ENCODE measurements at places on chromosomes 7 and 10.
A peak's percentile ranks its signal among the peaks of the same experiment; 100 is the strongest.

GRCh38 chr7:41744161-41744560 is 41.3 kb upstream of the INHBA start:
- DNase-seq, result no peak

GRCh38 chr10:80132299-80133139 is at the start of gene PLAC9:
TSS of gene PLAC9 (plus strand) at chr10:80132730. CDS start at chr10:80132763, 33 bp downstream.
- DNase-seq, result no peak

GRCh38 chr10:3544561-3544960 is 240.4 kb downstream of the KLF6 start:
- no peak for DNase-seq

DNA sequence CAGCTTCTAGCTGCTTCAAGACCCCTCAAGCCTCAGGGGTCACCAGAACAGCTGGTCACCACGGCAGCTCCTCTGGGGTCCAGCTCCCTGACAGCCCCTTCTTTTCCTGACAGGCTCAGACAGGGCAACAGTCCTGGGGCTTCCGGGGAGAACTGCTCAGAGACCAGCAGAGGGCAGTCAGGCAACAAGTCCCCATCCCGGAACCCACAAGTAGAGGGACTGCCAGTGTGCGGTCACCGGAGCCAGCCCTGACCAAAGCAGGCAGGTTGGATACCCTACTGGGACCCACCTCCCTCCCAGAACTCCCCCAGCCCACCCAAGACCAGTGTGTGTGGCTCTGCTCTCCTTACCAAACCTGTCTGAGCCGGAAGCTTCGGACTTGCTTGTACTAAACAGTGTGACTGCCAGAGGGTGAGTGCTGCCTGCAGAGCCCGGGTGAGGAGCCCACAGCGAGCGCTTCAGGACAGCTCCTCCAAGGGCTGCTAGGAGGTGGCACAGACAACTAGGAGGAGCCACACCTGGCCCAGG is 40.3 kb downstream of the YKT6 start:
- DNase-seq, result peak; percentile 24

- no peak for DNase-seq
Observed at GRCh38 chr10:42836771-42837468, 54.3 kb downstream of the BMS1 start.

GRCh38 chr7:34153656-34154270 is 248.4 kb downstream of the BMPER start:
- no peak for DNase-seq

DNA sequence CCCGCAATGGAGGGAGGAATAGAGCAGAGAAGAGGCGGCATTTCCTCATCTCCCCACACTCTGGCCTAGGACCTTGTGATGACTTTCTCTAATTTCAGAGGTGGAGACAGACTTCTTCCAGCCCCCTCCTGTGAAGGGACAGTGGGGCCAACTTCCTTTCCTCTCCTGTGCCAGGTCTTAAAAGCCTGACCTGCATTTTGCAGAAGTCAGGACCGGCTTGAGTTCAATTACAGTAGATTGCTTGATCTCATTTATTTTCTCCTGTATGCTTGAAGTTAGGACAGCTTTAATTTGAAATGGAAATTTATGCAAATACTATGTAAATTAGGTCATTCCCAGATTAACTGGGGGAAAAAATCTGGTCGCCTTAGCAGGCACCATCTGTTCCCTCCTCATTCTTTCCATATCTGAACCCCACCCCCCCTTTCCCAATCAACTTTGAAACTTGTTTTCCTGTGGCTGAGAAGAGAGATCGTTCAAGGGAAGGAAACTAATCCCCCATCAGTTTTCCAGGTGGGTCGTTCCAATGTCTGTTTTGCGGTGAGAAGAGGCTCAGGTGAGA is 57.1 kb downstream of the SYPL1 start:
- DNase-seq, result no peak

DNA sequence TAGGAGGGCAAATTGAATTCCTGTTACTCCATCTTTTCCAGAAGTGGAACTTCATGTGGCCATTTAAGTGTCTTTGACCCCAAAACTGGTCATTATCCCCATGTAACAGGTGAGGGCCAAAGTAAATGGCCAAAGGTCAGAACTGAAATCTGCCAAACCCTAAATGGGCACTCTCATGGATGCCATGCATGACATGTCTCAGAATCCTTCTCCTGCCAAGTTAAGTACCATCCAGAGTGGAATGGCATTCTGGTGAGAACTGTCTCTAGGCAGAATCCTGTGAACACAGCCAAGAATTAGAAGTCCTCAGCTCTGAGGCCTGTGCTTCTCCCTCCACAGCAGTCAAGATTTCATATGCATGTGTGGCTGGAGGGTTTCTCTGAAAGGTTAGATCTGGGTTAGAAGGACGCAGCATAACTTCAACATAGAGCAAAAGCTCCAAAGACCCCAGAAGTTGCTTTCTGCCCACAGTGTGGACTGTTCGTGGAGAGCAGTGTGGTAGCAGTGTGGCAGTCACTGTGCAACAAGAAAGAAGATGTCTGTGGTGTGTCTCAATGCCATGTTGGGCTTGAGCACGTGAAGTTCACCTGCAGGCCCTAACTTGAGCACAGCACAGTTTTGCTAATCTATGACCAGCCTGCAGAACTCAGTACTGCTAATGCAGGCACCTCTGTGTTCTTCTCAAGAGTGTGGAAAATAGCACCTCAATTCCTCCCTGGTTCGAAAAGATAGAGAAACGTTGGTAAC is 121.3 kb downstream of the ADCY1 start:
- DNase-seq, result no peak

DNA sequence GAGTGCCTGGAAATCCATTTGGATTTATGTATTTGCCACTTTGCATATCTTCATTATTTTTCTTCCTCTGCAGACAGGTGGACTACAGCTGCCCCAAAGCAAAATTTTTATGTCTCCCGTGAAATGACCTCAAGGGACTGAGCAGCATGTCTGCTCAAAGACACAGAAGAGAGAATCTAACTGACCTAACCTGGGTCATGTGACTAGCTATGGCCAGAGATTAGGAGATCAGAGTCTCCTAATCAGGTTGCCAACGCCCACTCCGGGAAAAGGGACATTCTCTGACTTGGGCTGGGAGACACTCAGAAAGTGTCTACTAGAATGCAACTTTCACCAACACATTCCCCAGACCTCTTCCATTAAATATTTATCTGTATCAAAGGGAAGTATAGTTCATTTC is 2.5 kb upstream of the BAMBI start:
- DNase-seq, result no peak

GRCh38 chr10:133475425-133475734 is 21.6 kb downstream of the SCART1 start:
- DNase-seq, result no peak

GRCh38 chr10:59709395-59710125 is at the start of gene SLC16A9:
TSS of gene SLC16A9 (minus strand) at chr10:59709850. CDS start at chr10:59684291, 25,559 bp downstream.
- peak; percentile 25 for DNase-seq

- DNase-seq, result no peak
Observed at GRCh38 chr7:40470091-40470592, 335.3 kb downstream of the SUGCT start.

DNA sequence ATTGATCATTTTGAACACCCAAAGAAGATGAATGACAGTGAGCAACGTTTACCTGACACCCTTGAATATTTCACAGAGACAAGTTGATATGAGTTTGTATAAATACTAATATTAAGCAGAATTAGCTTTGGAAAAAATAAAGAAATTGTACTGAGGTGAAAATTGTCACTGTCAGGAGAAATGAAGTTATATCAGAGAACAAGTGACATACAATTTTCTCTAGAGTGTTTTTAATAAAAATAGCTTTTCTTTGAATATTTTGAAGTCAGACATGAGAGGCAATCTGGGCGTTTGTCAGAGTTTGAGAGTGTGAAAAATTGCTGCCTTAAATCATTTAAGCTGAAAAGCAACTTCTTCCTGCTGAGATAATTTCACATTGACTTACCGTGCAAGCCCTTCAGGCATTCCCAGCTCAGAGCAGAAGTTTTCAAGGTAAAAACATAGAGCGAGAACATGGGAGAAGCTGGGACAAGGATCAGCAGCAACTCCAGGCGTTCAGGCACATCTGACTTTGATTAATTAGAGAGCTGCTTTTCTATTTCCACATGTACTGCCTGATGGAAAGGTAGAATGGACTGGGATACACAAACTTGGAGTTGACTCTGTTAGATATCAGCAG is 535.9 kb downstream of the TFEC start:
- DNase-seq, result no peak

GRCh38 chr10:122688293-122688989 is 11.2 kb downstream of the C10orf120 start:
- DNase-seq, result no peak

DNA sequence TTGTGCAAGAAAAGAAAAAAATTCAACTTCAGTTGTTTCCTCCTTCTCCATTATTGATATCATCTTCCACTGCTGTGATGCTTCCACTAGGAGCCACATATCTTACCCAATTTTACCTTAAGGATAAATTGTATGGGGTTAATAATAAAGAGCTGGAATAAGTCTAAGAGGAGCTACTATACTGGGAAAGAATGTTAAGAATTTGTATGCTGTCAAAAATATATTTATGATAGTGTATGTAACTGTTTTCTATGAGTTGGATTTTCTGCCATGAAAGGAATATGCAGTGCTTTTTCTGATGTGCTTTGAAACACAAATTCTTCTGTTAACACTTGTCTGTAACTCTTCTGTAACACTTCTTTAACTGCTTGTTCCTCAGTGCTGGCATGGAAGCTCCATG is 219.1 kb downstream of the VTI1A start:
- no peak for DNase-seq

- DNase-seq, result no peak
Observed at GRCh38 chr10:91034042-91034441, 113.2 kb upstream of the ANKRD1 start.

GRCh38 chr7:2279896-2280295 is 34.3 kb downstream of the SNX8 start:
- DNase-seq, result no peak

- DNase-seq, result no peak
Observed at GRCh38 chr7:74182453-74183090, 8.4 kb downstream of the EIF4H start.

DNA sequence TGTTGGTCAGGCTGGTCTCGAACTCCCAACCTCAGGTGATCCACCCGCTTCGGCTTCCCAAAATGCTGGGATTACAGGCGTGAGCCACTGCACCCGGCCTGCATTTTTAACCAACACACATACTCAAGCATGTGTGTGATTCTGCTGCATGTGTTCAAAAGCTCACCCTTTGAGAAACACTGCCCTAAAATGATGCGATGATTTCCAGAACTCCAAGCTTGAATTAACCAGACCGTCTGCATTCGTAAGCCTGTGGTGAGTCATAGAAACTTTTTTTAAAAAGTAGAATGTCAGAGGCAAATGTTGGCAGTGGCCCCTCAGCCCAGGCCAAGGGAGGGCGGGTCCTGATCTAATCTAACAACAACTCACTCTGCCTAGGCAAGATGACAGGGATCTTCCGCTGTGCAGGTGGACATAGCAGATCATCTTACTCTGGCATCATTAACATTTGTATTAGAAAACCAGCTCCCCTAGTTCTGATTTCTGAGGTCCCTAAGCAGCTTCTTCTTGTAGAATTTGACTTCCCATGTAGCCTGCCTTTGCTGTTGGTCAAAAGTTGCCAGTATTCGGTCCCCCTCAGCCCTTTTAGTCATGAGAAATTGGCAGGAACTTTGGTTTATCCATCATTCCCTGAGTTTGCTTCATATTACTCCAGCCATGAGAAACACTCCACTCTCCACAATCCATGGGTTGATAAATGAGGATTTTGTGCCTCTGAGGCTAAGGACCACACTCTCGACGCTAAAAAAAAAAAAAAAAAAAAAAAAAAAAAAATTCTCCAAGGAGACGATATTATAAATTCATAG is 190.4 kb downstream of the SKIDA1 start:
- no peak for DNase-seq

GRCh38 chr10:118308664-118309063 is 33.5 kb downstream of the FAM204A start:
- no peak for DNase-seq

DNA sequence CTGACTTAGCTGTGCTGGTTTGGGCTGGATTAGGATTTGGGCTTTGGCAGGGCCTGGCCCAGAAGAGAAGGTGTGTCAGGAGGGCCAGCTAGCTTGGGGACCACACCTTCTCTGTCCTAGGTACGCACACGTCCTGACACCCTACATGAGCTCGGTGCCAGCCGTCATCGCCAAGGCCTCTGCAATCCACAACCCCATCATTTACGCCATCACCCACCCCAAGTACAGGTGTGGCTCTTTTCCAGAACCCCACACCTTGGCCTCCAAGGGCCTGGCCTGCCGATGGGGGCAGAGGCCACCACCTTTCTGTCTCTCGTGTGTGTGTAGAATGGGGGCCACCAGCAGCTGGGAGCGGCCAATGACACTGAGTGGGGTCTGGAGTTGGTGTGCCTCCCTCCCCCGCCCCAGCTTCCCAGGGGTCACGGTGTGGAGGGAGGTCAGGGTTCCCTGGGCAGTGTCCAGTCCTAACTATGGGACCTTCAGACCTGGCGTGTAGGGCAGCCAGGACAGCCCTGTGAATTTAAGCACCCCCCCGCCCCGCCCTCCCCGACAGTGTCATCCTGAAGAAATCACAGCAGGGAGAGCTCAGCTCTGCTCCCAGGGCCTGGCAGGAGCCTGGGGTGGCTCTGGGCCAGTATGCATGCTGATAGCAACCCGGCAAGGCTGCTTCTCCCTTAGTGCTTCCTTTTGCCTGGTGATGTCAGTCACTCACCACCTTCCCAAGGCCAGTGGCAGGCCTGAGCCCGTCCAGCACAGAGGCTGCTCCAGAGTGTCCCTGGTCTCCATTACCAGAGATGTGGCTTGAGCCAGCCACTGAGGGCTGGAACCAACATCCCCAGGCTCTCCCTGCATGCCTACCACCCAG is 6.9 kb upstream of the LDB3 start:
- DNase-seq, result no peak

DNA sequence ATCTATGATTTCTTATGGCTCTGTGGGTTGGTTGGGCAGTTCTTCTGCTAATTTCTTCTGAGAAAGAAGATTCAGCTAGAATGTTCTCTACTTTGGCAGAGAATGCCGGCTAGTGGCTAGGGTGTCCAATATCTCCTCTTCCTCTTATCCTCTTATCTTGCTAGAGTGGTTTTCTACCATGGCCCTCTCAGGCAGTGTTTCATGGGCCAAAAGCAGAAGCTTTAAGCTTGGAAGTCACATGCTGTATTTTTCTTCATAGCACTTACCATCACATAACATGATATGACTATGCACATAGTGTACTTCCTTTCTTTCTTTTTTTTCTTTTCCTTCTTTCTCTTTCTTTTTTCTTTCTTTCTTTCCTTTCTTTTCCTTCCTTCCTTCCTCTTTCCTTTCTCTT is 140.0 kb downstream of the ITGB8 start:
- DNase-seq, result no peak

DNA sequence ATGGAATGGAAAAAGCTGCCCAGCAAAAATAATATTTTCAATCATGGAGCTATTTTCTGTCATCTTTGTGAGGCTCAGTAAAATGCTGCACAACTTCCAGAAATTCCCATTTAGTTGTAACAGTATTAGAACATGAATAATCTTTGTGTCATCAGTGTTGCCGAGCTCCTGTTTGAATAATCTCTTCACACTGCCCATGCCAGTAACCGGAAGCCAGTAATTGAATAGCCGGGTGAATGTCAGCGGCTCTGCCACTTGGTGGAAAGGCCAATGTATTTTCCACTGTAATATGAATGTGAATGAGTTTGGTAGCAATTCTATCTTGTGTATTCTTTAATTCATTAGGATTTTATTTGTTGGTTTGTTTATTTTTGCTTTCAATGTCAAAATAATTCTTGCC is 172.5 kb upstream of the INSYN2A start:
- no peak for DNase-seq

Measured in NCI-H1930 (cell line).